ENCODE measurements at places on chromosomes 12 and 14.
A peak's percentile ranks its signal among the peaks of the same experiment; 100 is the strongest.

DNA sequence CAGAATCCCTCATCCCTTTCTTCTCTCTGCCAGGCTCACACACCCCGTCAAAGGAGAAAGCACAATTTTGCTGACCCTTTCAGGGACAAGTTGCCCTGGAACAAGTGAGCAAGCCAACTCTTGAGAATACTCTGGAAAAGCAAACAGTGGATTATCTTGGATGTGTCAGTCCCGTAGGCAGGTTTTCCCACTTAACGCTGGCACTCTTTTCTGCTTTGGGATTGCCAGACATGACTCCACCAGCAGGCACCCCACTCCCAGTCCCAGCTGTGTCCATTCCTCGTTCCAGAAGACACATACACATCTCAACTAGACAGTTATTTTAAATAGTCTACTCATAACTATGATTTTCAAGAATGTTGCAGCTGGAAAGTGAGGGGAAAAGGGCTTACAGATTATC, 145.5 kb upstream of the CDKN3 start:
- no peak for DNase-seq

- DNase-seq: no peak
These were observed 5.0 kb upstream of the CD63 start for GRCh38 chr12:55733858-55734257.

- DNase-seq: no peak
These were observed 41.1 kb downstream of the CACNA2D4 start for GRCh38 chr12:1877169-1877878.

- DNase-seq: no peak
These were observed 134.7 kb upstream of the GSC start for GRCh38 chr14:94904636-94905035.

- DNase-seq: no peak
These were observed 11.5 kb upstream of the TSPAN11 start for GRCh38 chr12:30914986-30915591.

GRCh38 chr14:63848890-63849289, 3.9 kb upstream of the SYNE2 start:
- no peak for DNase-seq

- no peak for DNase-seq
These were observed 43.6 kb downstream of the SYNE3 start for GRCh38 chr14:95472819-95473251.

- peak; percentile 49 for DNase-seq
These were observed 127.4 kb downstream of the KTN1 start for GRCh38 chr14:55707365-55707804.

DNA sequence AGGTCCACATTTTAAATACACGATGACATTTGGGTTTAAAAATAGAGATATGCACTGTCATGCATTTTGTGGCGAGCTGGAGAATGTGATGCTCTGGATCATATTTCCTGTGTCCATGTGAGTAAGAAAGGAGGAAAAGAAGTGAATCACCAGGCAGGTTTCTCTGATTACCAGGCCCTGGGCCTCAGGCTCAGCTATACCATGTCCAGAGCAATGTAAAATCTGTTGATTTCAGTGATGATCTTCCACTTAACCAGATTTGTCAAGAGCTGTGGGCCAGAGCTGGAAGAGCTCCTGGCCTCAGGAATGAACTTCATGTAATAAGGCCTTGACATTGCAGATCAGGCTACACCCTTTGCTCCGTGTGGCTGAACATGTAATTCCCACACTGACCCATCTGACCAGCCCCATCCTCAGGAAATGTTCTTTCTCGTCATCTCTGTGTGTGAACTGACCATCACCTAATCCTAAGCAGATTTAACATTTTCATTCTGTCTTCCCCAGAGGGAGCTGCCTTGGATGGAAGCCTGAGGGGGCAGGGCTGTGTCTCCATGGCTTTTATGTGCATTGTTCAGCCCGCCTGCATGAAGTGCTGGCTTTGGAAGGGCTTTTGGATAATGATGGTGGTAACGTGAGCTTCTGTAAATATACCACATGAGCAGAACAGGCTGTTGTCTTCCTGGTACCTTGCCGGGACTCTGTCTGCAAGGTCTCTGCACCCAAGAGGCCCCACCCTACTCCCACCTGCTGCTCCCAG, 54.5 kb downstream of the CRACR2A start:
- peak; percentile 96 for DNase-seq

GRCh38 chr12:119803381-119803791, 73.7 kb downstream of the CIT start:
- no peak for DNase-seq

- DNase-seq: no peak
These were observed at the start of gene GRIN2B for GRCh38 chr12:13981296-13981962. TSS of gene GRIN2B (minus strand) at chr12:13981602. CDS start at chr12:13866208, 115,394 bp downstream.

DNA sequence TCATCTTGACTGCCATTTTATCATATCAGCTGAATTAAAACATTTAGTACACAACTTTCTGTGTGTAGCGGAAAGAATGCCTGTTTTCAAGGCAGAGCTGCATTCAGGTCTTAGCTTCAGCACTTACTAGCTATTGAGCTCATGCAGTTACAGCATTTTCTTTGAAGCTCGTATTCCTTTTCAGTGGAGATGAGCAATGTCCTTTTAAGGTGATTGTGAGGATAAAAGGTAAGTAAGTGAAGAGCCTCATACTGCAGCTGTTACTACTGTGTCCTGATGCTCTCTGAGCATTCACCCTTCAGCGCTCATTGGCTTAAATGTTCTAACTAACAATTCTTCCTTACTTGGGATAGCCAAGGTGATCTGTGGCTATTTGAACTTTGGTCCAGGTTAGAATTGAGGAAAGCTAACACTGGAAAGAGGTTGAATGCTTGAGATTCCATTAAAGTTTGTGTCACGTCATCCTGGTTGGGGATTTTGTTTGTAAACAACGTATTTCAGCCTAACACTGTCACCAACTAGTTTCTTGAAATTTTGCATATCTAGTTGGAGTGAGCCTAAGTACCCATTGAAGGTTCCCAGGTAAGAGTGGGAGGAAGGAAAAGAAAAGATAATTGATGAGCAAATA, 71.4 kb downstream of the PAPOLA start:
- DNase-seq: no peak

- no peak for DNase-seq
These were observed 574.1 kb downstream of the SLC16A7 start for GRCh38 chr12:60169904-60170303.

DNA sequence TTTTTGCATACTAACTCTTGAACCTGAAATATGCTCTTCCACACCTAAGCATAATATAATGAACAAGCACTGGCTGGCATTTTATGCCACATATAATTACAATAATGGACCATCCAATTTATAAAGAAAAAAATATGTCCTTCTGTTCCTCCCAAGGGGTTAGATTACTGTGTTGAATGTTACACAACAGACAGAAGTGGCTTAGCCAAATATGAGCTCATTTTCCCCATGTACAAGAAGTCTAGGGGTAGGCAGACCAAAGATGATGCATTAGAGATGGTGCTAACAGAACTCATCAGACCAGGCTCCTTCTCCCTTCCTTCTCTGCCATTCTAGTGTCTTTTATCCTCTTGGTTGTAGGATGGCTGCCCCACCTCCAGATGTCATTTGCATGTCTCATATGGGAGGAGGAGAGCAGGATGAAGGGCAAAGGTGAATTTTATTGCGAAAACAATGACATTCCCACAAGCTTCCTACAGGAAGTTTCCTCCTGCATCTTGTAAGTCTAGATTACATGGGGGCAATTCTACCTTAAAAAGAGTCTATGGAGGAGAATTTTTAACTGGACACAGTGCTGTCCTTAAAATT, 43.9 kb upstream of the SLC2A13 start:
- no peak for DNase-seq

GRCh38 chr14:32426028-32426427, 96.9 kb downstream of the AKAP6 start:
- DNase-seq: peak; percentile 66

Measured in NCI-H2029 (cell line).